Progenitor cell of endocrine pancreas (in vitro differentiated cells): ENCODE measurements at places on chromosomes 3 and 15.

DNA sequence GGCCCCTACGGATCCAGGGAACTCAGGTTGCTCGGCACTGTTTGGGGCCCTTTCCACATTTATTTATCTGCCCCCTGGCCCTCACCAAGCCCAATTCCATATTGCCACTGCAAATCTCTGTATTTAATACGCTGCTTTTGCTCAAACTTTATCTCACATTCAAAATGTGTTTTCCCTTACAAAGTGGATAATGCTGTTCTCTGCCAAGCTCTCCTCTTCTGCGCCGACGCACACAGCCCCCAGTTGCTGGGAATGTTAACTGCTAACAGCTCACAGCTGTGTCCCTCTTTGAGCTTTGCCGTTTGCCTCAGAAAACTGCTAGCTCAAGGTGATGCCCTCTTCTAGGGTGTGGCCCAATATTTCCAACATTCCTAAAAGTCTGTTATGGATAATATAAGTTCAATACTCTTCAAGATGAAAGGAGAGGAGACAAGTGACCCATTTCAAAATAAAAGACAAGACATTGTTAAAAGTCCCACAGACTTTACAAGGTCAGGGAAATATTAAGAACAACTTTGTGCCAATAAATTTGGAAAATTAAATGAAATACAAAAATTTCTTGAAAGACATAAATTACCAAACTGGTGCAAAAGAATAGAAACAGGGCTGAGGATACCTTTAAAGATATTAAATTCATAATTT lies 12.6 kb upstream of the FBN1 start:
- DNase-seq = no peak

DNA sequence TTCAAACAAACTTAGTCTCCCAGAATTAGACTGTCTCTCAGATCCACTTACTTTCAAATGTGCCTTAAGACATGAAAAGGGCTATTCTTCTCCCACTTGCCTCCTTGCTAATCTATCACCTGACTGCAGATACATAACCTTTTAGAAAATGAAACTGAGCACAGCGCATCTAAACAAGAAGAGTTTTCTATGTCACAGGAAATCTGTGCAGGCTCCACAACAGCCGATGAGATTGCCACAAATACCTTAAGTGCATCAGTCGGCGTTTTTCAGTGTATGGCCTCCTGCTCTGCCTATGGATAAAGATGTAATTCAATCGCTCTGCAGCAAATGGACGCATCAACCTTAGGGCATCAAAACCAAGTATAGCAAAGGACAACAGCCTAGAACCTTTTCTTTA lies 544.2 kb downstream of the FOXP1 start:
- no peak for DNase-seq

GRCh38 chr3:51295625-51296024 lies 89.5 kb upstream of the MANF start:
- DNase-seq = no peak

- no peak for DNase-seq
These were observed 160.4 kb upstream of the KCNH8 start for GRCh38 chr3:18987862-18988447.

DNA sequence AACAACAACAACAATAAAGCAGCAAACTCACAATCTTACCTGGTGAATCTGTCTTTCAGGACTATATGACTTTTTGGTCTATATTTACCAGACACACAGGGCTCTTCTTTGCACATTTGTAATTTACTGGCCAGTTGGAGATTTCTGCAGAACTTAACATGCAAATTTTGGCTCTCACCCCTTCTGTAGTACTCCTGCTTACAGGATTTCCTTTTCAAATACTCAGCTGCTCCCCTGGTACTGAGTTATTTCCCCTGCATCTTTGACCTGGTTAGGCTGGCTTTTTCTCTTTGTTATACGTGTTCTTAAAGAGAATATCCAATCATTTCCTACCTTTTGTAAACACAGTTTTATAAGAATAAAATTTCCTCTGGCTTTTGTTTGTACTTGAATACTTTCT lies 228.0 kb downstream of the MBNL1 start:
- DNase-seq = no peak

GRCh38 chr3:57076422-57076951 lies 16.0 kb downstream of the SPATA12 start:
- no peak for DNase-seq

GRCh38 chr3:17227472-17227871 lies 342.7 kb downstream of the PLCL2 start:
- no peak for DNase-seq

DNA sequence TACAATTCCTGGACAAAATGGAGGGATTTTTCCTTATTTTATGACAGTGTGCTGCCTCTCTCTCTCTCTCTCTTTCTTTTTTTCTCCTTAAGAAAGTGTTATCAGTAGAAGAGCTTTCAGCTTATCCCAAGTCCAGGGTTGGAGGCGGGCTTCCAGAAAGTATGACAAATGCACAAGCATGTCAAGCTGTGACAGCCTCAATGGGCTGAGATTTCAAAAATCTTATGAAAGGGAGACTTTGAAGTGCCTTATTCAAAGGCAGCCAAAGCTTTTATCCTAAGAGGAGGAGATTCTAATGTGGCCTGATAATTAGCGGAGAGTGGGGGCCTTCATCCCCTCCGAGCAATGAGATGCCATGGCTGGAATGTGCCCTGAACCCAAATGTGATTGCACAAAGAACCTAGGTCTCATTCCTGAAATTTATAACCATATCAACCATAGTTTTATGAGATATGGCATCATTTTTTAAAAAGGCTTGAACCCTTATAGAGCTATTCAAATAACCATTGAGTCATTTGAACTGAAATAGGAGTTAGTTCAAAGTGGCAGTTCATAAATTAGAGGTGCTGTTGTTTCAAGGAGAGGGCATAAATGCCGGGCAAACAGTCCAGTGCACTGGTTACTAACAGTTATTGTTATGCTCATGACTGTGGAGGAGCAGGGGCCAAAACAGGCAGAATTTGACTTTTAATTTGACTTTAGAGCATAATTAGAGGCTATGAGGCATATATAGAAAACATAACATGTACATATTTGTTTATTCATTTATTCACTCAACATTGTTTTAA lies 261.6 kb upstream of the THRB start:
- no peak for DNase-seq

- no peak for DNase-seq
These were observed 250.7 kb downstream of the FOXP1 start for GRCh38 chr3:71332813-71333212.

DNA sequence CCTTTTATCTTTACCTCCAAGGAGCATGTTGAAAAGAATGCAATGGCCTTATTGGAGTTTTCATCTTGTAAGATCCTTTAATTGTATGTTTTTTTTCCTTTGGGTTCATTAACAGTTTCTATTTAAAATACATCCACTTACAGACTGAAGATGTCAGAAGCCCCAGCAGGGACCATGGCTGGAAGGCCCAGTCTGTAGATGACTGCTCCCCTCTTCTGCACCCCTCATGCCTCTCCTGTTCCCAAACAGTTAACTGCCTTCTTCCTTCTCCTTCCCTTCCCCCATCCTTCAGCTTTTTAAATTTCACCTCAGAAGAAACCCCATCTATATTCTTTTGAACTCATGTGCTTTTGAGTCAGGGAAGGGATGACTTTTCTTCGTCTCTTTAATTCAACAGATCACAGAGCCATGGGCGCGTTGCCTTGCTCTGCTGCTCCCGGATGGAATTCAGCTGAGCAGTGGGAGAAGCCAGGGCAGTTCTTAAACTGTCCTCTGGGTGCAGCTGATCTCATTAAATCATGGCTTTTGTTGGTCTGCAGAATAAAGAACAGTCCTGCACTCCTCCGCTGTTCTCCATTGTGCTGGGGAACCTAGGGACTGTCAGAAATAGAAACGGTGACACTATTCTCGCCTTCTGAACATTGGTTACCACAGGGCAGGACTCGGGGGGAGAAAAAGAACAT lies 71.5 kb upstream of the EIF1B start:
- DNase-seq = no peak

- no peak for DNase-seq
These were observed 105.1 kb downstream of the MEX3B start for GRCh38 chr15:81940467-81941451.

GRCh38 chr15:48989170-48989569 lies 25.5 kb upstream of the SHC4 start:
- DNase-seq = no peak

DNA sequence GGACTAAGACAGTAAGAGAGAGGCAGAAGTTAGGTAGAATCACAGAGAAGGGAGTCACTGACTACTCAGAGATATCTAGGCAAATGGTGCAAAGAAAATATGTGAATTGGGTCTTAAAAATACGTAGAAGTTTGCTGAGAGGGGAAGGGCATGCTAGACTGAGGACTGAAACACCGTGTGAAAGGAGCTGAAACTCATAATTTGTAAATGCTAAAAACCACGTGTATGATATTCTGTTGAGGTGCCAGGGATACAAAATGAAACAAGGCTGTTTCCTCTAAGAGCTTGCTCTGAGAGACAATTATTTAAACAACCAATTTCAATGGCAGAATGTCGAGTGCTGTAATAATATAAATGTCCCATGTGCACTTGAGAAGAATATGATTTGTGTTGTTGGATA lies 47.2 kb downstream of the NCK1 start:
- DNase-seq = no peak

DNA sequence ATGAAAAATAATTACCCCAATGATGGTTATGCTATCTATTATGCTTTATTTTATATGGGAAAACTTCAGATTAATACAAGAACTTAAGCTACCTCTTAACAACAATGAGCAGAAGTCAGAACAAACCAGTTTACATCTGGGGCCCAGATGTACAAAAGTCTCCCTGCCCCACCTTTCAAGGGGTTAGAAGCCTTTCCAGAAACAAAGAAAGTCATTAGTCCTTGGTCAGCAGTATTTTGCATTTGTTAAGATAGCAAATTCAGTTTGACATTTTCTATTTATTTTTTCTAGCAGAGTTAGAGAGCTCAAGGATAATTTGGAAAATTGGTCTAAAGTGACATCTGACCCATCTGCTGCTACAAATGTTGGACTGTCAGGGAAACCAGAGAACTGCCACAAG lies 478.7 kb upstream of the UBE2E2 start:
- DNase-seq = no peak

- DNase-seq = no peak
These were observed 480.1 kb upstream of the ZNF385D start for GRCh38 chr3:22231061-22231460.

GRCh38 chr3:127786353-127787070 lies 35.8 kb downstream of the MGLL start:
- DNase-seq = no peak

DNA sequence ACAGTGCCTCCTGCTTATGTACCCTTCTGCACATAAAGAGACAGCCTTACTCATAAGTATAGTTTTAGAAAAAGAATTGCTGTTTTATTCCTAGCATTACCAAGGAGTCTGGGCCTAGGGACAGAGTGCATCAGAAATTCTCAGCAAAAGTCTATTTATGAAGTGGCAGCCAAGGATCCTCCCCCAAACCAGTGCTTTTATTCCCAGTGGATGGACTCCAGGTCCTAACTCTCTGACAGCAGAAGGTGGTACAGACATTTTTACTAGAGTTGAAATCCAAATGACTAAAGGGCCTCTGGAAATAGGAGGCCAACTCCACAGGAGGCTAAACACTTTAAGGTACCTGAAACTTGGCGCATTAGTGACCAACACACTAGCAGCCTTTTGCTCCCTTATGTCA lies 407.2 kb upstream of the TPRG1 start:
- no peak for DNase-seq

DNA sequence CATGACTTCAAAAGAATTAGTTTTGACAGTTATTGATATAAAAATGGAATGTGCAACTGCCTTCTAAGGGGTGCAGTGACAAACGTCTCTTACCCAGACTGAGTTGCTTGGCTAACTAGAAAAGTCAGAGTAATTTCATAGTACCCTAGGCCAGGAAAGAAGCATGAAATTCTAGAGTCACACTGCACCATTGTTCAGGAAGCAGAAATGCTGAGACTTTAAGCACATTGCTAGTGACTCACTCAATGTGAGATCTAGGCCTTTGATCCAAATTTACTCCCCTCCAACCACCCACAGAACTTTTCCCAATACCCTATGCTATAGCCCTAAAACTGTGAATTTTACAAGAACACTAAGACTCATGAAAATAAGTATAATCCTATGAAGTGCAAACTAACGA lies 110.8 kb downstream of the DUT start:
- no peak for DNase-seq

DNA sequence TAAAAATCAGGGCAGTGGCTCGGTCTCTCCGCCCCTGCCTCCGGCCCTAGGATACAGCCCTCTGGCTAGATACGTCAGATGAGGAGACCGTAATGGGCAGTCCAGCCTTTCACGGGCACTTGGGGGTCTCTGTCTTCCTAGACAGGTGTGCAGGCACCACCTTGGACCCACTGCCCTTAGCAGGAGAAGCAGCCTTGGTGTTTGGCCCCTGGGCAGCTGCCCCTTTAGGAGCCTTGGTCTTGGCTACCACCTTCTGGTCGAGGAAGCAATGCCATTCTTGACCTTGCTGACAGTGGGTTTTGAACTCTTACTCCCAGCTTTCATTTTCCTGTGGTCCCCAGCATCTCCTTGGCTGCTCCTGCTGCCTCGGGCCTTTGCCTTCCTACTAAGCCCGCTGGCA lies 149.7 kb upstream of the FRMD4B start:
- no peak for DNase-seq

DNA sequence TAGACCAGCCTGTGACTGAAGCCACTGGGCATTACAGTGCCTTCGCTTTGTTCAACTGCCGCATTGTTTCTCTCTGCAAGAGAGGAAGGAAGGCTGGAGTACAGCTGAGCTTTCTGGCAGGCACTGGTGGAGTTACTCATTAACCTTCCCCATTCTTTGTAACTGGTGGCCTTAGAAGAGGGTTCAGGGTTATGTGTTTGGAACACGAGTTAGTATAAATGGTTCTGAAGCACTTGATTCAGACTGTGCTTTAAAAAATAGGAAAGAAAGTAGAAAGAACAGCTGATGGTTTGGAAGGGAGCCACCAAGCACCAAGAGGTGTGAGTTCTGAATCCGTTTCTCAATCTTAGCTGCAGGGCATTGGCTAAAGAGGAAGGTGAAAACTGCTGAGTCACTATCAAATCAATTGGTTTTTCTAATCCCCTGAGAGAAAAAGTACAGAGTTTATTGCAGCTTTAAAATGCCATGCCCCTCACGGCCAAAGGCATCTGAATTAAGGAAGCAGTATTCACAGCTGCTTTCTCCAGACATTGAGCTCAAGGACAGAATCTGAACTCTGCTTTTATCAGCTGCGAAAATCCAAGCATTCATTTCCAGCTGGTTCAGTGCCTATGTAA lies 3.6 kb downstream of the HGD start:
- peak; percentile 14 for DNase-seq

- no peak for DNase-seq
These were observed 17.3 kb downstream of the FGD5 start for GRCh38 chr3:14836049-14836468.

DNA sequence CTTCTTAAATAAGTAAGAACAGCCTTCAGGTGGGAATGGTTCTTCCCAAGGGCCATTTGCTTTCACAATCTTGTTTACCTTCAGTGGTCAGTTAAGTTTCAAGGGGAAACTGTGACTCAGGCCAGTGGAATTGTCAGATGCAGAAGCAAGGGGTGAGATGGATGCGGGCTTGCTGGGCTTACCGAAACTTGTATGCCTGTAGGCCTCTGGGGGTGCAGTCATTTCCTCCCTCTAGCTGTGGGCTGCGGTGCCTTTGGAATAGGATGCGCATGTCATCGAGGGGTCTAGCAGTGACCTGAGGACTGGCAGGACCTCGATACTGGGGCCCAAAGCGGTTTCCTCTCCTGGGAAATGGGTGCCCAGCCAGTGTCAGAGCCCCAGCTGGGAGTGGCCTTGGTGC lies 121.6 kb downstream of the EEFSEC start:
- no peak for DNase-seq
